Frontal cortex (tissue), 4 donors: ENCODE measurements at places on chromosomes 7 and 10.

GRCh38 chr10:114389426-114389825, 14.9 kb downstream of the AFAP1L2 start:
- DNase-seq, result no peak

- DNase-seq, result no peak
These were observed 68.4 kb downstream of the PHTF2 start for GRCh38 chr7:77866786-77867536.

DNA sequence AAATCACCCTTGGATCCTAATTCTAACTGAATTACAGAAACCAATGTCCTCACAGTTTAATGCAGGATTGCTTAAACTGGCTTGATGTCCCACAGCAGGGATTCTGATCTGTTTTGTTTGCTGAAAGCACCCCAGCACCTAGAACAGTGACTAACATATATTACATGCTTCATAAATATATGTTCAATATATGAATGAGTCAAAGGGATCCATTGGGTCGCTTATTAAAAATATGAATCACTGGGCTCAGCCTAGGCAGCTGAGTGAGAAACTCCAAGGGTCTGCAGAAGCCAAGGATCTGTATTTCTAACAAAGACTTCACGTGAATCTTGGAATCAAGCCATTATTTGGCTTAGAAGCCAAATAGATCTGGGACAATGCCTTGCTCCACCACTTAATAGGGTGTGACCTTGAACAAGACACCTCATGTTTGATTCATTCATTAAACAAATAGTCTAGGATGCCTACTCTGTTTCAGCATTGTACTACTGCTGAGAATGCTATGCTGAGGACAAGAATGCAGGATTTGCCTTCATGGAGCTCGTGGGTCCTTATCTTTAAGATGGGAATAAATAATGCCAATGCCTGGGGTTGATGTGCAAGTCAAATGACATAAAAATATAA, 103.4 kb upstream of the DLX6 start:
- DNase-seq, result no peak

GRCh38 chr7:153682628-153683027, 369.6 kb upstream of the DPP6 start:
- DNase-seq, result no peak
